NCI-H460 (cell line): ENCODE measurements at places on chromosomes 2 and 18.

DNA sequence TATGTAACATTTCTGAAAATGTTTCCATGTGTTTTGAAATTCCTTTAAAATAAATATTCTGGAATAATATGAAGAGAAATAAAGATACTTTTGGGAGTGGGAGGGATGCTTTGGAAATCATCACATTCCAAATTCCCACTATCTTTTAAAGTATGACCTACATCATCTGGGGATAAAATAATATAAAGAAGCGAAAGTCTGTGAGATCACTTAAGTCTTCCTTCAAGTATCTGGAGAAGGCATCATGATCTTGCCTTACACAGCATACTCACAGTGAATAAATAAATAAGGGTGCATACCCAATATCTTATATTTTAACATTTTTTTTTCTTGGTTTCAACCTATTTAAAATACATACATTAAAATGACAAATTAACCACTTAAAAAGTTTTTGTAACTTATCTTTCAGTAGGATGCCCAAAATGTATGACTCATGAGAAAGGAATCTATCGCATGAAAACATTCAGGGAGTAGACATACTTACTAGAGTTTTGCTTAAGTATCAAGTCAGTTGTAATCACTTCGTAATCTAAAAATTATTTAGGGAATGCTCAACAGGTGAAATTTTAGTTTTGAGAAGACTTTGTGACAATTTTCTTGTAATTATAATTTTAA lies 248.3 kb upstream of the COL3A1 start:
- no peak for DNase-seq

- DNase-seq = no peak
Observed at GRCh38 chr2:5590886-5591285, 101.3 kb upstream of the SOX11 start.

DNA sequence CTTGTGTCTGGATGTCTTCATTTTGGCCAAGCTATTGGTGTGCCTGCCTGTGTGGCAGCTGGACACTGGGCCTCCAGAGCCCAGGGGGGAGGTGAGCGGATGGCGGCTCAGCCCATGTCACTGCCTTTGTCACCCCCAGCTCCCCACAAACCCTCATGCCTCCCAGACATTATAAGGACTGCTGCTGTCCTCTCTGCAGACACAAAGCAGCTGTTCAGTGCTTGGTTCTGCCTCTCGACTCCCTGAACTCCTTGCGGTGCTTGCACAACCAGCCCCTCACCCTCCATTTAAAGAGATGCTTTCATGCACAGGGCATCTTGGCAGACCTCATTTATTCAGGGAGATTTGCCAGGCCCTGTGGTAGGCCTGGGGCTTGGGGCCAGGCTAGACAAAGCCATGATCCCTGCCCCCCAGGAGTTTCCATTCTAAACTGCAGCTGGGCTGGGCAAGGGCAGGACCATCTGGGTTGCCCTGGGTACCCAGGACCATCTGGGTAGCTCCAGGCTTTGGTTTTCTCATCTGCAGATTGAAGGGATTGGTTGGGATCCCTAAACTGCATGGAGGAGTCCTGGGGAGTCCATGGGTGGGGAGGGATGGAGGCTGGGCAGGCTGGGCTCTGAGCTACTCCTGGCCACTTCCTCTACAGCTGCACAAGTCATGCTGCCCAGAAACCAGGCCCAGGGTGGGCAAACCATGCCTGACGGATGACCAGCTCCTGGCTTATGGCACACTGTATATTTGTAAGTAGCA lies 168.5 kb downstream of the CELF4 start:
- no peak for DNase-seq

DNA sequence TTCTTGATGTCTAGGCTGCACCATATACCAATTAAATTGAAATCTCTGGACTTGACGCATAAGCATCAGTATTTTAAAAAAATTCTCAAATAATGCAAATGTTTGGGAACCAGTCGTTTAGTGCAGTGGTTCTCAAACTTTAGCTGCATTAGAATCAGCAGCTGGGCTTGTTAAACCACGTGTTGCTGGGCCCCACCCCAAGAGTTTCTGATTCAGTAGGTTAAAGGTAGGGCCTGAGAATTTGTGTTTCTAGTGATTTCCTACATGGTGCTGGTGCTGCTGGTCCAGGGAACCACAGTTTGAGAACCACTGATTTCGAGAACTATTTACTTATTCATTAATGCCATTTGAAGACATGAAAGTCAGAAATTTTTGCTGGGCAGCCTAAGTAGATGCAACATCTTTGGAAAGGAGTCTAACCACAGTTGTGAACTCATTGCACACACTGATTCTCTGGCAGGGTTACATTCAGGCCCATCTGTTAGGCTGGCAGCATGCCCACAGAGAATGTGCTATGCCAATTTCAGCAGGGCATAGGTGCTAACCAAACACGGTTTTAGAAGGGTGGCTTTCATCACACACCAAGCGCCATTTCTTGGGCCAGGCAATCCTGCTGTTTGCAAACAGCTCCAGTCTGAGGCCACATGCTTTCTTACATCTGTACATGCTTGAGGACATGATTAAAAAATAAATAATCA lies 26.4 kb upstream of the ATP5MC3 start:
- DNase-seq = no peak

DNA sequence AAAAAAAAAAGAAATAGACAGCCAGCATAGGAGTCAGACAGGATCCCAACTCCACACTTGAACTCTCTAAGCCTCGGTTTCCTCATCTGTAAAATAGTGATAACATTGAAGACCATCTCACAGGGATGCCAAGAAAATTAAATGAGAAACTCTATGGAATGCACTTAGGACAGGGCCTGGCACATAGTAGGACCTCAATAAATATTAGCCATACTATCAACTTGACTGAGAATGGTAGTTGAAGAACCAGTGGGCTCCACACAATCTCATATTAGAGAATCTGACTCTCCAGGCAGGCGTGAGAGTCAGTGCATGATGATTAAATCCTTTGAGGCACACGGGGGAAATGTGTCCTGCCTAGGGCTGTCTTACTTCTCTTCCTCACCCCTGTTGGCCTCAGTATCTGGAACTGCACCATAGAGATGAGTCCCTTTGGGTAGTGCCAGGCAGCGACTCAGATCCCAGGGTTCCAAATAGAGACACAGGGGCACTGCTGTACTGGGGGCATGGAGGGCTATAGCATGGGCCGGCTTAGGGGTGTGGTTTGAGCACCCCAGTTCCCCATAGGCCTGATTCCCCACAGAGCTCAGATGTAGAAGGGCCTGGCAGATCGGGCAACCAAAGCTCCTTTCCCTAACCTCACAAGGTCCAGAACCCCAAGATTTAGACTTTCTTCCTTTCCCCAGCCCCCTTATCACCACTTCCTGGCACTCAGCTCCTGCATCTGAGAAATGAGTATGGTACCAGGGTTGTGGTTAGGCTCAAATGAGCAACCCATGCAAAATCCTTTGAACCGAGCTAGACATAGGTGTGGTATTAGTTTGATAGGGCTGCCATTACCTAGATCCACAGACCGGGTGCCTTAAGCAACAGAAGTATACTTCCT lies 51.3 kb upstream of the CAB39 start:
- DNase-seq = no peak

- DNase-seq = no peak
Observed at GRCh38 chr2:60459851-60460250, 93.6 kb downstream of the BCL11A start.

GRCh38 chr18:79511271-79511670 lies 115.5 kb downstream of the NFATC1 start:
- DNase-seq = no peak
